ENCODE measurements at places on chromosomes 16 and 17. TPM values are rescaled to one million over a fixed set of nuclear protein-coding genes. Genes with fewer than 3 reads are reported as not detected.

The PLEKHH3 gene
- total RNA-seq: 22.2 TPM

The DHODH gene
- total RNA-seq: 8.0 TPM

DNA sequence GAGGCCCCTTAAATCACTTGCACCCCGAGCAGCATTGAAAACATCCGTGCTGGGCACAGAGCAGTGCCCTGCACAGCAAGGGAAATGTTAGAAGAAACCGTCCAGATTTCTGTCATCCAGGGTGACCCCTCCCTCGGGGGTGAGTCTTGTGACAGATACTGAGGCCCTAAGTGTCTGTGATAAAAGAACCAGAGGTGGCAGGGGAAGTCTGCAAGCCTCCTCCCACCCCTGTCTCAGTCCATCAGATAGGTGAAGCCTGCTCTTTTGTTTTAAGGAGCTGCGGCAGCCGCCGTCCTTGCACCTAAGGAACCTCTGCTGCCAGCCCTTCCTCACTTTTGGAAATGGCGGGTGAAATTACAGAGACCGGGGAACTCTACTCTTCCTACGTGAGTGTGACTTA is 845 bp upstream of the NAT9 start:
- DNase-seq: no peak

GRCh38 chr16:82192665-82193064 is 22.6 kb upstream of the MPHOSPH6 start:
- DNase-seq: no peak

DNA sequence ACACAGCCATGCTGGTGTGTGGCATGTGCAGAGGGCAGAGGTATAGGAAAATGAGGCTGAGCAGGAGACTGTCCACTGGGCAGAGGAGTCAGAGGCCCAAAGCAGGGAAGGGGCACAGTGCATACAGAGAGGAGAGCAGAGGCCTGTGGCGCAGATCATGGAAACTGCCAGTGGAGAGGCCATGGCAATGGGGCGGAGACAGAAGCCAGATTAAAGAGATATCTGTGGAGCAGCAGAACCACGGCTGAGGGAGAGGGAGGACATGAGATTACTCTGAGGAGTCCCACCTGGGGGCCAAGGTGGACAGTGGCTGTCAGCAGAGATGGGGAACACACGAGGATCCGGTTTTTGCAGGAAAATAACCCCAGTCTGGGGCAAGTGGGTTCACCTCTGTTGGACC is 43.3 kb downstream of the RANBP10 start:
- no peak for DNase-seq

DNA sequence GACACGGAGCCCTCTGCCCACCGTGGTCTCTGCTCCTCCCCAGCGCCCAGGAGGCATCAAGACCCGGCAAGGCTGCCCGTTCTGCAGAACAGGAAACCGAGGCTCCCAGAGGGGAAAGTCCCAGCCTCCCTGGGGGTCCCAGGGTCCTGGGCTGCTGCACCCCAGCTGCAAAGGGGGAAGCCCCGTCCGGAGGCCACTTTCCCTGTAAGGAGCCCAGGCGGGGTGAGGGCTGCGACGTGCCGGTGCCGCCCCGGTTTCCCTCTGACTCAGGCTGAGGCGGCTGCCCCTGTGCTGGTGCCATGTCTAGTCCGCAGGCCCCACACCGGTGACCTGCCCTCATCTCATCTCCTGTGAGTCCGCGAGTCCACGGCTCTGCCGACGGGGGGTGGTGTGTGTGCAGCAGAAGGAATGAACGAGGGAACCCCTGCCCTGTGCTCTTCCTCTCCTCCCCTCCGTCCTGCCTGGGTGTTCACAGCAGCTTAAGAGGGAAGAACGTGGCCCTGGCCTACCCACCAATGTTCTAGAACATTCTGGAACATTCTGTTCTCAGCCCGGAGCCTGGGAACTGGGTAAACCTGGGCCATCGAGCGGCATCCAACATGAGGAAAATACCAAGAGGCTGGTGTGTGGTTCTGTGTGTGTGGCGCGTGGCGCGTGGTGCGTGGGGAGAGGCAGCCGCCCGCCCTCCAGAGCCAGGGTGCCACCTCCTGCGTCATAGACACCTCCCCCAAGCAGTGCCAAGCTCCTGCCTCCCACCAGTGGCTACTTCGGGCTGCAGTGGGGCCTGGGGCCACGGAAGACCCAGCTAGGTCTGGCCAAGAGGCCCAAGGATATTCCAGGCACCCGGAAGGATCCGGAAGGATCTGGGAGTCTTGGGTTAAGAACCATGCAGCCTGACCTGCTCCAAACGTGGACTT is 7.0 kb upstream of the CBFA2T3 start:
- no peak for DNase-seq

DNA sequence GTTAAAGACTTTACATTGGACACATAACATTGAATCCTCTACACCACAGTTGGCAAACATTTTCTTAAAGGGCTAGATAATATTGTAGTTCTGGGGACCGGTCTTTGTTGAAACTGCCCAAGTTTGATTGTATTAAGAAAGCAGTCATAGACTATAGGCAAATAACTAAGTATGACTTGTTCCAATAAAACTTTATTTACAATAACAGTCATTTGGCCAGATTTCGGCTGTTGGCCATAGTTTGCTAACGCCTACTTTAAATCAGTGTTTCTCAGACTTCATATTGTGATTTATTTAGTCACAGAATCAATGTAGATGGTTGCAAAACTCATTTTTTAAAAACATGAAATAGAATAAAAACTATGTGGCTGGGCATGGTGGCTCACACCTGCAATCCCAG is 531.8 kb downstream of the XYLT1 start:
- no peak for DNase-seq

DNA sequence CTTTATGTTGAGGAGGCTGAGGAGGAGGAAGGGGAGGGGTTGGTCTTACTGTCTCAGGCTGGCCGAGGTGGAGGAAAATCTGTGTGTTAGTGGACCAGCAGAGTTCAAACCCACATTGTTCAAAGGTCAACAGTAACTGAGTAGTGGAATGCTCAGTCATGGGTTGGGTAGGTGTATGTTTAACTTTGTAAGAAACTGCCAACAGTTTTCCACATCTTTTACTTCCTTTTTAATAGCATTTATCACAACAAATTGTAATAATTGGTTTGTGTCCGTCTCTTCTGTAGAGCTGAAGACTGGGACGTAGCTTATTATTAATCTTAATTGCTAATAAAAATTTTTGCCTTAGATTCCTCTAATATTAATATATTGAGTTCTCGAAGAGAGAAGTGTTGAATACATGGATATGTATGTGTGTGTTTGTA is 5.3 kb downstream of the ATP6V0A1 start:
- no peak for DNase-seq

Data from posterior vena cava (tissue), 2 donors.